Stimulated activated CD8-positive, alpha-beta memory T cell treated with anti-CD3 and anti-CD28 coated beads, Interleukin-7, amount 100 ng/mL, for 1 hour (primary cell): ENCODE measurements at places on chromosomes 1 and 21.

- no peak for DNase-seq
These were observed 416.4 kb downstream of the PTBP2 start for GRCh38 chr1:97137862-97138514.

GRCh38 chr1:87897481-87897880 lies 568.8 kb downstream of the LMO4 start:
- no peak for DNase-seq

DNA sequence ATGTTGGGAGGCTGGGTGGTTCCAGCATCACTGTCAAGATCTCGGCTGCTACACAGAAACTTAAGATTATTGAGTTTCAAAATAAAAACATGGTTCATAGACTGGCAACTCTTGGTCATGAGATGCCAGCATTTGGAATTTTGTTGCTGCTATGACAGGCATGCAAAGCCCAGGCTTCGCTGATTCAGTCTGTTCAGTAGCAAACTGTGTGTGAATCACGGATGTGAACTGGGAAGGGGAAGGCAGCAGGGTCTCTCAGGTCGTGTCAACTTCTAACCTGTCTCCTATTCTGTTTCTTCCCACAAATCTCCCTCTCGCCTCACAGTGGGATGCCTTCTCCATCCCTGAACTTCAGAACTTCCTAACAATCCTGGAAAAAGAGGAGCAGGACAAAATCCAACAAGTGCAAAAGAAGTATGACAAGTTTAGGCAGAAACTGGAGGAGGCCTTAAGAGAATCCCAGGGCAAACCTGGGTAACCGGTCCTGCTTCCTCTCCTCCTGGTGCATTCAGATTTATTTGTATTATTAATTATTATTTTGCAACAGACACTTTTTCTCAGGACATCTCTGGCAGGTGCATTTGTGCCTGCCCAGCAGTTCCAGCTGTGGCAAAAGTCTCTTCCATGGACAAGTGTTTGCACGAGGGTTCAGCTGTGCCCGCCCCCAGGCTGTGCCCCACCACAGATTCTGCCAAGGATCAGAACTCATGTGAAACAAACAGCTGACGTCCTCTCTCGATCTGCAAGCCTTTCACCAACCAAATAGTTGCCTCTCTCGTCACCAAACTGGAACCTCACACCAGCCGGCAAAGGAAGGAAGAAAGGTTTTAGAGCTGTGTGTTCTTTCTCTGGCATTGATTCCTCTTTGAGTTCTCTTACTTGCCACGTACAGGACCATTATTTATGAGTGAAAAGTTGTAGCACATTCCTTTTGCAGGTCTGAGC lies 25.5 kb downstream of the EIF2D start:
- no peak for DNase-seq

GRCh38 chr1:198929961-198930599 lies 291.2 kb downstream of the PTPRC start:
- DNase-seq = no peak

GRCh38 chr1:116919802-116920201 lies 10.1 kb downstream of the PTGFRN start:
- DNase-seq = no peak

DNA sequence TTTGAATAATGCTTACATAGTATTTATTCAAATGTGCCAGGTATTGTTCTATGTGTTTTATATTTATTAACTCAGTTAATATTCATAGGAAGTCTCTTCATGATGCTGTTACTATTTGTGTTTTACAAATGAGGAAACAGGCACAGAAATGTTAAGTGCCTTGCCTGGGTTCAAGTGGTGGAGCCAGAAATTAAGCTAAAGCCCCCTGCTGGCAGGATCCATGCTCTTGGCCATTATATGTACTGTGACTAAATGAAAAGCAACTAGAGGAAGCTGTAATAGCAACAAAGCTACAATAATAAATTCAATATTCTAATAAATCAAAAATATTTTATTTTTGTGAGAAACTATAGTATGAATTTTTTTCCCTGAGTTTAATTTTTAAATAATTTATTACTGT lies 30.0 kb downstream of the IARS2 start:
- DNase-seq = no peak

GRCh38 chr1:177706977-177707376 lies 262.9 kb downstream of the SEC16B start:
- DNase-seq = no peak

GRCh38 chr1:184186167-184186566 lies 134.6 kb downstream of the TSEN15 start:
- no peak for DNase-seq
